Dermis microvascular lymphatic vessel endothelial cell (primary cell): ENCODE measurements at places on chromosomes 7 and 10.
A peak's percentile ranks its signal among the peaks of the same experiment; 100 is the strongest.

DNA sequence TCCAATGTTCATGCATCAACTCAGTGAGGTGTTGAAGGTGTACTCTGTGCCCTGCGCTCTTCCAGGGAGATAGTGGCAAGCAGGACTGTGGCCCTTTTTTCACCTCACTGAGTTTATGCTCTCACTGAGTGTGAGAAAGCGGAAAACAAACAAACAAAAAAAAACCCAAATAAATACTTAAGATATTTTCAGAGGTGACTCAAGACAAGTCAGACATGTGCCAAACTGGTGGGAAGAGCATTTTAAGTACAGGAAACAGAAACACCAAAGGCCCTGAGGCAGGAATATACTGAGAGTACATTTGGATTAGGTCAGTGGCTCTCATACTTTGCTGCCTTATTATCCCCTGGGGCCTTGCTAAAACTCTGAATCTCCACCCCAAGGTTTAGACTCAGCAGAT, 111.9 kb upstream of the IGFBP3 start:
- DNase-seq = no peak

- no peak for DNase-seq
These were observed 15.0 kb downstream of the RET start for GRCh38 chr10:43091846-43092245.

DNA sequence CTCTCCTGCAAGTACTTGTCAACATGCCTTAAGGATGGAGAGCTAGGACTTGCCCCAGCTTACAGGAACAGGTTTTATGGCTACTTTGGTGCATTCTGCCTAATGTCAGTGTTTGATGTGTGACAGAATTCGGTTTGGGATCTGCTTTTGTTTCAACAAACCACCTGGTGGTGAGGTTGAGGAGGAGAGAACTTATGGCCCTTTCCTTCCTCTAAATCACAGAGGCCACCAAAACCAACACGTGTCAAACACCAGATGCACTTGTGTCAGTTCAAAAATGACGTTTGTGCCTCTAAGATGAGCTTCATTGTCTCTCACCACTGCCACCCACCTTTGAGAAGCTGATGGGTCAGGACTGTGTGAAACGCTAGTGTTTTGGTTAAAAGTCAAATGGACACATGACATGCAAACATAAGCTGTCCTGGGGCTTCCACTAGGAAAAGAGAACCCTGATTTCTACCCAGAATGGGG, 83.9 kb downstream of the OSBPL3 start:
- no peak for DNase-seq

GRCh38 chr10:129191797-129192196, 275.2 kb upstream of the MGMT start:
- DNase-seq = no peak

GRCh38 chr7:155001756-155002410, 1.0 kb downstream of the PAXIP1 start:
- no peak for DNase-seq

GRCh38 chr7:118109607-118110006, 74.4 kb upstream of the LSM8 start:
- no peak for DNase-seq

- DNase-seq = no peak
These were observed 14.2 kb upstream of the NPTX2 start for GRCh38 chr7:98602755-98603398.

- DNase-seq = no peak
These were observed 162.3 kb downstream of the SEM1 start for GRCh38 chr7:96547371-96547811.

- no peak for DNase-seq
These were observed 370.8 kb downstream of the WDR11 start for GRCh38 chr10:121221991-121222390.

DNA sequence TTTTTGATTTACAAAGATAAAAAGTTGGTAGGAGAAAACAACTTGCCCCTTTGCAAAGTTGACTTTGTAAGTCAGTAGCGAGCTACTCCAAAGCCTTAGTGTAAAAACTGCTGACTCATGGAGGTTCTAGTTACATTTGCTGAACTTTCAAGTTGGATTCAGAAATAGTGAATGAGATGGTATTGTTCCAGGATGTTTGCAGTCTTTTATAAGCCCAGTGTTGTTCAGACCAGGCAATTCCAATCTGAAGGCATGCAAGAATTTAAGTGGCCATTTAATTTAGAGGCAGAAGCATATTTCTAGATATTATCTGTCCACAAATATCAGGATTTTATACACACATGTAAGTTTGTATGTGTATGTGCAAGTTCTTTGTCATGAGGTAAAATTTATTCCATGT, 21.6 kb downstream of the TES start:
- no peak for DNase-seq

- DNase-seq = no peak
These were observed 417.1 kb downstream of the MAGI2 start for GRCh38 chr7:79036356-79036755.

DNA sequence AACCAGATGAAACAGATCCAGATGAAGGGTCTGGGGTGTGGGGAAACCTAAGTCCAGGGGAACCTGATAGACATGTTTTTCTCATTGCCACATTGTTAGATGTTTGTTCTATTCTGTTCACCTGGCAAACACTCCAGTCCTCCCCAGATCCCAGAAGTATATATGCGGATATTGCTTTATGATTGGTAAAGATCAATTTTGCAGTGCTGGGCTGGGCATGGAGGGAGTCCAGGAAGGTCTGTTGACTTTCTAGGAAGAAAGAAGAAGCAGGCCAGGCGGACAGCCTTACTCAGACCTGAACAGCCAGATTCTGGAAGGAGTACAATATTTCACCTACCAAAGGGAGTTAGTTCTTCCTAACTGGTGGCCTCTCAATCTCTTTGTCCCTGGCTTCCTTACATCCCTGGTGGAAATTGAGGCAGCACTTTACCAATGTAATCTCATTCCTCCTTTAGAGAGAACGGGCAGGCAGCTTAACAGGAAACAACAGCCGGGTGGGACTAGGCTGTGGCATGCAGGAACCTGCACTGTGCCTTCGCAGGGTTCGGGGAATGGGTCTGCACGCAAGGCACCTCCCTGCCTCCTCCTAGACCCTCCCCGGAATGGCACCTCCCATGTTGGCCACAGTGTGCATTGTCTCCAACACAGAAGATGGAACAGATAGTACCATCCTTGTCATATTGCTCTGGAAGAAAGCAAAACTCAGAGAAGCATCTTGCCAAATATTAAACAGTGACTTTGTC, 930 bp downstream of the GIMAP6 start:
- DNase-seq = peak; percentile 66

DNA sequence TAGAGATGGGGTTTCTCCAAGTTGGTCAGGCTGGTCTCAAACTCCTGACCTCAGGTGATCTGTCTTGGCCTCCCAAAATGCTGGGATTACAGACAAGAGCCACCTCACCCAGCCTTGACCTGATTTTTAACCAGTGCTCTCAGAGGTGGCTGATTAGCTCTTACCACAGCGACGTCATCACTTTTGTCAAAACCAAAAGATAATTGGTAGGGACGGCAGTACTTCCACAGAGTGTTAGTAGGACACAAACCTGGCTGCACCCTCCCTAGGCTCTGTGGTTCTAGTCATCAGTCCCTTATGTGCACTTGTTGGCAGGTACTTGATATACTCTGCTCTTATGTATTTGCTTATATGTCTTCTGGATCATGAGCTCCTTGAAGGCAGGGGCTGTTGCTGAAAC, 74.0 kb downstream of the GPR141 start:
- DNase-seq = no peak

DNA sequence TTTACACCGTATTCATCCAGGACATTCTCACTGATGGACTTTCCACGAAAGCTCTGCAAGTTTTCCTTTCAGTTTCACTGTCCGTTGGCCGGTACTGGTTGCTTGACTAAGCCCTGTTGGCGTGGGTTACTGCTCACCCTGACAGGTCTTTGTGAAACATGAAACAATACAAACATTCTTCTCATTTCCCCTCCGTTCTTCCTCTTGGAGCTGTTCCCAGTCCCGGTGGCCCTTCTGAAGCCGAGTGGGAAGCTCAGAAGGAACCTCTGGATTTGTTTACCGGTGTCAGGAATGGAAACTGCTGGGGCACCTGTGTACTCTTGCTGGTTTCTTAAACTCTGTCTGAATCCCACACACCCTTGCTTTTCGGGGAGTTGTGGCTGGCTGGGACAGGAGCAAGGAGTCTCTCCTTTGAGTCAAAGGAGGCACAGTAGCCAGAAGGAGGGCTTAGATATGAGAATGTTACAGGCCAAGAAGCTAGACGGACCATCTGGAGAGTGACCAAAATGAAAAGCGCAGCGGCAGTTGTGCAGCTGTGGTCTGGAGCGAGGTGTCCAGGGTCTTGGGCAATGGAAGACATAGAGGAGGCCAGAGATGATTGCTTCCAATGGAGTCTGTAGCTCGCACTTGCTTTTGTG, 45.7 kb downstream of the LYZL2 start:
- DNase-seq = peak; percentile 95

- DNase-seq = no peak
These were observed 8.6 kb upstream of the WBP1L start for GRCh38 chr10:102735065-102735562.

GRCh38 chr10:7070950-7071349, 339.9 kb downstream of the SFMBT2 start:
- no peak for DNase-seq

DNA sequence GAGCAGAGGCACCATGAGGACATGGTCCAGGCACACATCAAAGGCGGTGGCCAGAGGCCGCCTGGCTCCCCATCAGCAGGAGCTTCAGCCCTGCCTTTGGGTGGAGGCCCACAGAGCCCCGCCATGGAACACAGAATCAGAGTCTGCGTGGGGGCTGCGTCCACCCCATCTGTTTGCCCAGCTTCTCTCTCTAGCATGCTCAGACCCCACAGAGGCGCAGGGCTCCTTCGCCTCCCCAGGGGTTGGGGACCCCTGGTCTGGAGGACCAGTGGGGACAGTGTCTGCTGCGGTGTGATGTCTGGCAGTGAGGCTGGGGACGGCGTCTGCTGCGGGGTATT, 321.9 kb downstream of the PTPRN2 start:
- no peak for DNase-seq

DNA sequence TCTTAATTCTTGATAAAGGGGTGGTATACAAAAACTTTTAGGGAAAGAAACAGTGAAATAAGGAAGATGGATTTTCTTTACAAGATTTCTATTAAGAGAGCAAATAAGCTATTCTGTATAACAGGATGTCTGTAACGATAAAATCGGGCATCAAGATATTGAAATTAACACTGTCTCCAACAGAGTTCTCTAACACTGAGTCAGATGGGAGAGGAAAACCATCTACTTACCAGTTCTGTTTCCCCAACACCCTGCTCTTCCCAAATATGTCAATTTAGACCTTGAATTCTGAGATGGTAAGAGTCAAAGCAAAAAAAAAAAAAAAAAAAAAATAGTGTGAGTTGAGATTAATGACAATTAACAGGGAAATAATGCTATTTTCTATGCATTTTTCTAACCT, 23.0 kb downstream of the SMURF1 start:
- no peak for DNase-seq

GRCh38 chr7:15046861-15047260, 144.3 kb upstream of the DGKB start:
- no peak for DNase-seq

DNA sequence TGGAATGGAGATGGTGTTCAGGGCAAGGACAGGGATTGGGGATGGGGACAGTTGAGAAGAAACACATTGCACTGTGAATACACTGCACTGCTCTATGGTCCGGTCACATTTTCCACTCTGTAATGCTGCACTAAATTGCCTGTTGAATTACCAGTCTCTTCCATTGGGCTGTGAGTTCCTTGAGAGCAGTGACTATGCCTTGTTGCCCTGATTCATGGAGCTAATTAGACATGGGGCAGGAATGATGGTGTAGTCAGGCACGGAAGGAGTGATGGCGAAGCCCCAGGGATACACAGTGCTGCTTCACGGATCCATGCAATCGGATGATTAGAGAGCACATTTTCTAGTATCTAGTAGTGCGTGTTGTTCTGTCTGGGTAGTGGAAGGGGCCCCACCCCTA, 25.4 kb upstream of the GPAM start:
- peak; percentile 16 for DNase-seq

DNA sequence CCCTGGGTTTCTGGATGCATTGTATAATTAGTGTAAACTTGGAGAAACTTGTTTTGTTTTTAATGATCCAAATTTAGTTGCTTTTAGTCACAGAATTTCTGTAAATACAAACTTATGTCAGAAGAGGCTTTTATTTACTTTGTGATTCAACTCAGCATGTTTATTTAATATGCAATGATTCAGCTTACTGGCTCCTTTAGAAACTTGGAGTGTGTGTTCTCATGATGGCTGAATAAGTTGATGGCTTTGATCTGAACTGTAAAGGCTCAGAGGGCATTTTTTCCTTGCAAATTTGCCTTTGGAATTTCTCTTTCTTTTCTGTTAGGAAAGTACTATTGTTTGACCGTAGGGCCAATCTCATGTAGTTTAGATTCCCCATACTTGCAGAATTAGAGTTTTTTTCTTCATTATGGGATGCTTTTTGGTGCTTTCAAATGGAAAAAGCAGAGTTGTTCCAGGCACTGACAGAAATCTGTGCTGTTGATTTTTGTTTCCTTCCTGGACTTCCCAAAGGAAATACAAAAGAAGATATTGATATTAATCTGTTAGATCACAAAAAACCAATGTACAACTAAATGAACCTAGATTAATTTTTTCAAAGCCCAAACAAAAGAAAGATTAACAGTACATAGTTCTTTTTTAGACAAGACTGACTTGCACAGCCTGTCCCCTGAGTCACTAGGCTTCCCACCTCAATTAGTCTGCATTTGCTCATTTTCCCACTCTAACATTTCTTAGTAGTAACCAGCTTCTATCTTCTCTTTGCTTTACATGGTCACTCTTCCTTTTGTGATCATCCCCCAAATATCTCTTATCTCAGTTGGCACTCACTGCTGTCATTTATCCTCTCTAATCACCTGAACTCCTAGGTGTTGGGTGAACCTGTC, 96.8 kb upstream of the AGR3 start:
- peak; percentile 53 for DNase-seq

GRCh38 chr10:20494474-20494873, 402.6 kb downstream of the NEBL start:
- no peak for DNase-seq

DNA sequence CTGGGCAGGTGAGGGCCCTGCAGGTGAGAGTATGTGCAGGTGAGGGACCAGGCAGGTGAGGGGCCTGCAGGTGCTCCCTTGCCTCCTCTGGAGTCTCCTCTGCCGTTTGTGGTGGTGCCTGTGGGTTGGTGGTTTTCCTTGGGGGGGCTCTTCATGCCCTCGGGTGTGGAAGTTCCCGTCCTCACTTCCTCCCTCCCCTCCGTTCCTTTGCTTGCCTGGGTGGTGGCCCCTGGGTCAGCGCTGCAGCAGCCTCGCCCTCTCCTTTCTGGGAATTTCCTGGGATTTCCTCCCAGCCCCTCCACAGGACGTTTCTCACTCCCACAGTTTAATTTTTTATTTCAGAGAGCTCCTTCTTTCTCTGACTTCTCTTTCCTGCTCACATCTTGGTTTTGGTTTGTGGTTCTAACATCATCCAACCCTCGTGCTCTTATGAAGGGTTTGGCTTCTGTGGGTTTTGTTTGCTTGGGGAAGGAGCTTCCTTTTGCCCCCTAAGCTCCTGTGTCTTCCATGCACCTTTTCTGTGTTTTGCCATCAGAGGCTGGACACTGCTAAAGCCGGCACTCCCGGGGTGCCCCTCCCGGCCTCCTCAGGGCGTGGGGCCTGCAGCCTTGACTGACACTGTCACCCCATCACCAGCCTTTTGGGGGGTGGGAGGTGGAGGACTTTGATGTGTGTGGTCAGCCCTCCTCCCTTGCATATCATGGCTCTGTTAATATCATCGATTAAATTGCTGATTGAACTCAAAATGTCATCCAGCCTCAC, 29.2 kb upstream of the ADGRA1 start:
- no peak for DNase-seq
